ENCODE measurements at places on chromosomes 4 and X.
A peak's percentile ranks its signal among the peaks of the same experiment; 100 is the strongest.

GRCh38 chrX:50067435-50068284 is 133.1 kb downstream of the AKAP4 start:
- peak; percentile 40 for DNase-seq

GRCh38 chr4:64584981-64585557 is 175.8 kb upstream of the TECRL start:
- DNase-seq = no peak

GRCh38 chr4:3307891-3308575 is 15.2 kb downstream of the RGS12 start:
- no peak for DNase-seq

DNA sequence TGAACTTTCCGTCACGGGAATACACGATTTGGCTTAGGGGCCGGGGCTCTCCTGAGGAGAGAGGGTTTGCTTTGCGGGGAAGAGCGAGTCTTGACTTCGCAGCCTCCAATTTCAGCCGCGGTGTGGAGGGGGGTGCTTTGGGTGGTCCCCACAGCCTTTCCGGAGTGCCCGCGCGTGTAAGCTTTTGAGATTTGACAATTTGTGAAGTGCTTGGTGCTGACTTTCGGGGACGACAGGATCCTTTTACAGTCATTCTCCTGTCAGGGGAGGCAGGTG is 355 bp downstream of the SCML1 start:
- no peak for DNase-seq

GRCh38 chr4:158906073-158906472 is 137.2 kb downstream of the FNIP2 start:
- DNase-seq = no peak
